ENCODE measurements at places on chromosomes 13 and 19.

DNA sequence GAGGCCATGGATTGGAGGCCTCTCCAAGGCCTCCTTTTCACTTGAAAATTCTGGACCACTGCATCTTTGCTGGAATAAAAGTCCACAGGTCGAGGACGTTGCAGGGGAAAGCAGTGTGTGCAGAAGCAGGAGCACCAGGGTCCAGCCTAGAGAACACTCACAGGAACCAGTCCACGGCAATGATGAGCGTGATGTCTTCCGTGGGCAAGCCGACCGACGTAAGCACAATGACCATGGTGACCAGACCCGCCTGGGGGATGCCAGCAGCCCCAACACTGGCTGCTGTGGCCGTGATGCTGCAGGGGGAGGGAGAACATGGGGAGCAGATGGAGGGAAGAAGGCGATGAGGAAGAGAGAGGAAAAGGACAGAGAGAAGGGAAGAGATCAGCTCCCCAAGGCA lies 11.5 kb downstream of the OR7C2 start:
- no peak for DNase-seq

- DNase-seq = no peak
Measured at GRCh38 chr19:32287086-32287485, 58.3 kb upstream of the ZNF507 start.

- DNase-seq = no peak
Measured at GRCh38 chr19:21143854-21144253, 2.0 kb downstream of the ZNF431 start.

DNA sequence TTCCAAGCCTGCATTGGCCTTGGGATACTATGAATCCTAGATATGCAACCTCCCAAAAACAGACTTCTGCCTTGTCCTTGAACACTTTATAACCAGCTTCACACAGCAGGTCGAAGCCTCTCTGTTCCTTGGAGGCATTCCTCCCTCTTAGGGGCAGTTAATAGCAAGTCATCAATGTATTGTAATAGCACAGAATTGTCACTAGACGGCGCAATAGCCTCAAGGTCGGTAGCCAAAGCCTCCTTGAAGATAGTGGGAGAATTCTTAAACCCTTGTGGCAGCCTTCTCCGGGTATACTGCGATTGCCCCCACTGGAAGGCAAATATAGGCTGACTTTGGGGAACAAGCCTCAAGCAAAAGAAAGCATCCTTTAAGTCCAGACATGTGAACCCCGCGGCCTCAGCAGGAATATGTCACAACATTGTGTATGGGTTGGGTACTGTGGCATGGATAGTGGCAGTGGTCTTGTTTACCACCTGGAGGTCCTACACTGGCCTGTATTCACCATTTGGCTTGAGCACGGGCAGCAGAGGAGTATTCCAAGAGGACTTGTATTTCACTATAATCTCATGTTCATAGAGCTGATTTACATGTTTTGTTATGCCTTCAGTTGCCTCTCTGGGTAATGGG lies 61.1 kb downstream of the ZNF431 start:
- DNase-seq = no peak
